Vagina (tissue), 2 donors: ENCODE measurements at places on chromosomes 6 and 20.

DNA sequence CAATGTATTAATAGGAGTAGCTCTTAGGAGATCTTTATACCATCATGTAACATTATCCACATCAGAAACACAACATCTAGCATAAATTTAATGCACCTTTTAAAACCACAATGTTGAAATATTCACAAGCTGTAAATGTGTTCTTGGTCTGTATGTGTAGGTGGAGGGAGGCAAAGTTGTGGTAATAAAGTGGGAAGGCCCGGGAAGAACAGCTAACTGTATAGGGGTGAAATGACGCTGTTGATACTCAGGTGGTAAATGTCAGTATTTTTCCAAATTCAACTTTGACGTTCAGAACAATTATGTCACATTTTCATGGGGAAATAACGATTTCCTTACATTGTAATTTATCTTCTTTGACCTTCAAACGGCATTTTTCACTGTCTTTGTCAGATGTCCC lies 146.0 kb upstream of the STMND1 start:
- DNase-seq, result no peak

DNA sequence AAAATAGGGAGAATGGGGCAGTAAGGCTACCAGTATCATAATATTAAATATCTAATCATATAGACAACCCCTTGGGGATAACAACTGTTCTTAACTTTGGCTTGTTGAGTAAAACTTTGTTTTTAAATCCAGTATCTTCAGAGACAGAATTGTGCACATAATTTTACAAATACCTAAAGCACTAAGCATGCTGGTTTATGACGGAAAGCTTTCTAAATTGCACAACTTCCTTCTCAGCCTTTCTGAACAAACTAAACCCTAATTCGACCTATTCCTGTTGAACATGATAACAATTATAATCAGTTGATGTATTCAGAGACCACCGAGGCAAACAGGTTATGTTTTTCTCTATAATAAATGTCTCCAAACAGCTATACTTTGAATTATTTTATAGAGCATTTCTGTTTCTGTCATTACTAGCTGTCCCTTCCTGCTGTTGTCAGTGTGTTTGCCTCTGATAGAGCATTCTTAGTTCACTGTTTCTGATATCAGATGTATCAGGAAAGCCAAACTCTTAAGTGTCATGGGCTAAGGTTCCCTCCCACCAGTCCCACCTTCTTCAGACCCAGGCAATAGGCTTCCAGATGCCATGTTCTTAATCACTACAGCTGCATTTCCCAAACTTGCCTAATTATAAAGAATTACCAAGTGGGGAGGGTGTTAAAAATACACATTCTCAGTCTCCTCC lies 8.7 kb downstream of the ZHX3 start:
- DNase-seq, result no peak

DNA sequence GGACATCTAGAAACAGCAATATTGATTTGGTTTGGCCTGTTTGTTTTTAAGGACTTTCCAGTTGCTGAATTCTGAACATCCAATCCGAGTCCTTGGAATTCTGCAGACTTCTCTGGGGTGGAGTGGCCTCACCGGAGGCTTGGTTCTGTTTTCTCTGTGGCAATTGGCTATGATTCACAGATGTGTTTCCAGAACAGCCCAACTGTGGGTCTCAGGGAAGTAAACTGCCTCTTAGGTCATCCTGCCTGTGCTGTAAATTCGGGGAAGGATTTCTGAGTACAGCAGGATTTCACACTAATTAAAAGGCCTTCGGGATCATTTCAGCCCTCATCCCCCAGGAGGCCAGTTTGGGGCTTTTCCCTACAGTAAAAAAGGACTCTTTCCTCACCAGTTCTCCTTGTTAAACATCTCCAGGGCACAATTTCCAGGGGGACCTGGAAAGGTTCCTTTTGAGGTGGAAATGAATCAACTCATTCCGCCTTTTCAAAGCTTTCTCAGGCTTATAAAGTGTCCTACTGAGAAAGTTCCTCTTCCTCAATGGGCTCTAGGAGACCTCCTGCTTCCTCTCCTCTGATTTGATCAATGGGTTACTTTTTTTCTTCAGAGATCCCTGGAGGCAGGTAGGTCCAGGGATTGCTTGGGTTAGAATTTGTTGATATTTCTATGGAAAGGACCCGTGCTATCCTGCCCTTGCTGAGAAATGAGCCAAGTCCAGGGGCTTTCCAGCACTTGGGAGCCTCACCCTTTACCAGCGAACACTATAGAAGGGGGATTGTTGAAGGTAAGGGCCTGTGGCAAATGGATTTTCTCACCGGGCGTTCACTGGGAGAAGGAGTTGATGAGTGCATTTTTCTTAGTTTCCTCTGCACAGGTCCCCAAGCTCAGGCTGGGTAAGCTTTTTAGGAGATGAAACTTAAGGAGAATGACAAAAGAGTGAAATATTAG lies 114.6 kb downstream of the CLIC5 start:
- DNase-seq, result no peak

- DNase-seq, result no peak
These were observed 17.1 kb downstream of the HLA-A start for GRCh38 chr6:29959467-29959866.

GRCh38 chr6:51153109-51153508 lies 334.4 kb downstream of the TFAP2B start:
- DNase-seq, result no peak
